ENCODE measurements at places on chromosomes 13 and 19. TPM values are rescaled to one million over a fixed set of nuclear protein-coding genes. Genes with fewer than 3 reads are reported as not detected.

DNA sequence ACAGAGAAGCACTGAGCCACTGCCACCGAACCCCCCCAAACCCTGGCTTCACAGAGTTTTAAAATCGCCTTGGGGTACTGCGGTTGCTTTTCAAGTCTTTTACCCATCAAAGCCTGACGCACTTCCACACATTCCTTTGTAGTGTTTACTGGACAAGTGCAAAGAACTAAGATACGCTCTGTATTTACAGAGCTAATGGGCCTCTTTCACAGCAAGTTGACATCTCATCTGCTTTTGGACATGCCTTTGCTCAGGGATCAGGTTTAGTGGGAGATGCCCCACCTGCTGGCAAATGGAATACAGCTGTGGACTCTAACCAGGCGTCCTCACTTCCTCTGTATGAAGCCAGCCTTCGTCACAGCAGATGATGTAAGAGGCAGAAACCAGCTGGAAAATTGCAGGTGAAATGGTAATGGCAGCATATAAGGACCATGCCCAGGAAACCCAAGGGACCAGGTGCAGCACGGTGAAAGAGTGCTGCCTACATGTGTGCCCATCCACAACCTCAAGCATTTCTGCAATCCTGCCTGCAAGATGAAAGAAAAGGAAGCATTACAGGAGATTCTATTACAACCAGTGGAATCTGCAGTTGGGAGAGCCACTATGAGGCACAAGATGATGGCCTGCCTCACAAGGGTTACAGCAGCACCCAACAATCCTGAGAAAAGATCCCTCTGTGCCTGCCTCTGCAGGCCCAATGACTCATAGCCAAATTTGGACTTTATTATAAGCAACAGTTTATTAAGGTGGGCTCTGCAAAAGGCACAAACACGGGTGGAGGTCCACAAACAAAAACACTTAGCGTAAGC, 34.7 kb downstream of the BRD4 start:
- DNase-seq, result peak; percentile 63

GRCh38 chr13:94343243-94343585, 136.3 kb downstream of the DCT start:
- DNase-seq, result no peak

- no peak for DNase-seq
These were observed 27.4 kb downstream of the LAMP1 start for GRCh38 chr13:113324398-113324797.

GRCh38 chr13:45299194-45299593, 41.8 kb downstream of the TPT1 start:
- DNase-seq, result no peak

- no peak for DNase-seq
These were observed 49.1 kb upstream of the EHD2 start for GRCh38 chr19:47663911-47664771.

GRCh38 chr19:7887408-7888144, 734 bp upstream of the LRRC8E start:
- no peak for DNase-seq

DNA sequence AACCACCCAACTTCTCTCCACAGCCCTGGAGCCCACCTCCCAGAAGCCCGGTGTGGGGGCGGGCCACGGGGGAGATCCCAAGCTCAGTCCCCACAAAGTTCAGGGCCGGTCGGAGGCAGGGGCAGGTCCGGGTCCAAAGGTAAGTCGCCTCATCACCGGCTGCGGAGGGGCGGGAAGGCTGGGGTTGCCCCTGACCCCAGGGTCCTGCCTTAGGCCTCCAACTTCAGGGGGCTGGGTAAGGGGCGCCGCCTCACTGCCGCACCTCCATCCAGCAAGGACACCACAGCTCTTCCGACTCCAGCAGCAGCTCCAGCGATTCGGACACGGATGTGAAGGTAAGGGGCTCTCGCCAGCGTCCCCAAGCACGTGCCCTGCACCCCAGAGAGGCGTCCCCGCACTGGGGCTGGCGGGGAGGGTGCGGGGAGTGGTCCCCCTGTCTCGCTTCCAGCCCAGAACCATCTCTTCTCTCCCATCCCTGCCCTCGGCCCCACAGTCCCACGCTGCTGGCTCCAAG, 358 bp downstream of the C19orf33 start:
- no peak for DNase-seq

- DNase-seq, result no peak
These were observed 13.4 kb upstream of the KLK4 start for GRCh38 chr19:50924586-50924985.

DNA sequence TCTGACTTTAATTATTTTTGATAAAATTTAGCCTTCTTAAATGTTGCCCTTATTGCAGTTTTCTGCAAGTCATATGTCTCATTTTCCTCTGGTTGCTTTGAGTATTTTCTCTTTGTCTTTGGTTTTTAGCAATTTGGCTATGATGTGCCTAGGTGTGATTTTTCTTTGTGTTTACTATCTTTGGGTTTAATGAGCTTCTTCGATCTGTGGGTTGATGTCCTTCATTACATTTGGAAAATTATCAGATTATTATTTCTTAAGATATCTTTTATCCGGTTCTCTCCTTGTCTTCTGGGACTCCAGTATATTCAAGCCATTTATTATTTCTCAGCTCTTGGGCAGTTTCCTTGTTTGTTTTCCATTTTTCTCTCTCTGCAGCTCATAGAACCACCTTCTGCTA, 39.0 kb downstream of the WASF3 start:
- DNase-seq, result no peak

GRCh38 chr13:102729560-102730270, 34.9 kb upstream of the METTL21C start:
- DNase-seq, result no peak

GRCh38 chr13:36418022-36418805, 14.1 kb upstream of the CCNA1 start:
- DNase-seq, result no peak

DNA sequence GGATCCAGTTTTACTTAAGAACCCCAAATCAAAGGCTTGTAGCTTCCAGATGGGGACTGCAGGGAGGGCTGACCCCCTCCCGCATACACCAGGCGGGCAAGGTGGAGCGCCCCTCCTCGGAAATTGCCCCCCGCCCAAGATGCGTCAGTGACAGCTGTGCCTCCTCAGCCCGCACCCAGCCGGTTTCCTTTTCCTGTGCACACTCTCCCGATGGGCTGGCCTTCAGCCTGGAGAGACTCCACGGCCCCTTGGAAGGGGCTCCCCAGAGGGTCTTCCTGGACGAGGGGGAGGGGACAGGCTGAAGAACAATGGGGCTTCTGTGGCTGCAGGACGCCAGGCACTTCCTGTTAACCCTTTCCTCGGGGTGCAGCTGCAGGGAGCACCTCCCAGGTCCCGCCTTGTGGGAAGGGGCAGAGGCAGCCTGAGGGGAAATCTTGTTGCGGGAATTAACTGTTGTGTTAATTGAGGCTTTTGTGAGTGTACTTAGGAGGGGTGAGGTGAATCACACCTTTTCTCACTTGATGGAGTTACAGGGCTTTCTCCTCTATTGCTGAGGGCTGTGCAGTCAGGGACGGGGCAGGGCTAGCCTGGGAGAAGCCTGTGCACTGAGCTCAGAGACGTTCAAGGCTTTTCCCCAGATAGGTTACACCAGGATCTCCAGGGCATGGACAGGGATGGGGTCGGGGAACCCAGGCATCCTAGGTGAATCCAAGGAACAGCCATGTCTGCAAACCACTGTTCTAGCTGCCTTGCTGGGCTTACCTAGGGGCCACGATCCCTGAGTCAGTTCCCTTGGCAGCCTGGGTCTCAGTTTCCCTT, 14.3 kb downstream of the IER2 start:
- peak; percentile 88 for DNase-seq

- DNase-seq, result peak; percentile 78
These were observed 12.1 kb upstream of the PEX11G start for GRCh38 chr19:7500811-7501450.

GRCh38 chr19:33496038-33496895, 25.3 kb downstream of the PEPD start:
- DNase-seq, result no peak

- no peak for DNase-seq
These were observed 481.9 kb downstream of the COG6 start for GRCh38 chr13:40137400-40137799.

GRCh38 chr13:50451609-50452008, 391.9 kb downstream of the DLEU7 start:
- DNase-seq, result no peak

GRCh38 chr19:45791744-45792469, 738 bp downstream of the DMWD start:
- DNase-seq, result no peak

GRCh38 chr13:24888291-24888931, 124.4 kb downstream of the RNF17 start:
- DNase-seq, result no peak

- DNase-seq, result no peak
These were observed 13.0 kb upstream of the BICRA start for GRCh38 chr19:47595944-47596343.

GRCh38 chr19:16566161-16566560, 6.1 kb downstream of the SLC35E1 start:
- no peak for DNase-seq

GRCh38 chr13:102903659-102904407, 58.0 kb downstream of the ERCC5 start:
- DNase-seq, result peak; percentile 24

SPINT2 gene
- 274 TPM for polyA plus RNA-seq

ZNF581 gene
- 20.7 TPM for polyA plus RNA-seq

IZUMO2 gene
- 0.35 TPM for polyA plus RNA-seq

GPR42 gene
- polyA plus RNA-seq, result not detected

EID2B gene
- polyA plus RNA-seq, result 5.8 TPM

NALCN gene
- polyA plus RNA-seq, result 1.6 TPM

ADGRL1 gene
- polyA plus RNA-seq, result 39.8 TPM

EDDM13 gene
- polyA plus RNA-seq, result 5.0 TPM

OR4F17 gene
- 0.23 TPM for polyA plus RNA-seq

THAP8 gene
- polyA plus RNA-seq, result 9.2 TPM

THSD1 gene
- 6.0 TPM for polyA plus RNA-seq

CD22 gene
- 15.9 TPM for polyA plus RNA-seq

APOC4 gene
- not detected for polyA plus RNA-seq

PTPRS gene
- 71.2 TPM for polyA plus RNA-seq
